Bronchial smooth muscle cell (primary cell): ENCODE measurements at places on chromosomes 2 and 18. TPM values are rescaled to one million over a fixed set of nuclear protein-coding genes. Genes with fewer than 3 reads are reported as not detected.

HOXD1 gene
- total RNA-seq = not detected in 2 replicates

DNAJC27 gene
- total RNA-seq = 3.3 and 5.4 TPM in 2 replicates

ZNF532 gene
- 29.3 and 59.4 TPM in 2 replicates for total RNA-seq

SLC40A1 gene
- 47.0 and 76.7 TPM in 2 replicates for total RNA-seq

HOXD13 gene
- not detected in 2 replicates for total RNA-seq

AOX1 gene
- total RNA-seq = 8.9 and 19.4 TPM in 2 replicates

USP37 gene
- total RNA-seq = 3.8 and 6.6 TPM in 2 replicates

KIF5C gene
- total RNA-seq = 0.16 and 0.26 TPM in 2 replicates

EN1 gene
- total RNA-seq = under 0.01 TPM in 1 of 2 replicates, not detected in the other

DSG1 gene
- total RNA-seq = not detected in 2 replicates

BIRC6 gene
- total RNA-seq = 119 and 157 TPM in 2 replicates

MERTK gene
- 0.63 and 0.86 TPM in 2 replicates for total RNA-seq

TACR1 gene
- 0.16 TPM in 1 of 2 replicates, not detected in the other for total RNA-seq

ZEB2 gene
- total RNA-seq = 38.0 and 84.7 TPM in 2 replicates

STPG4 gene
- total RNA-seq = 0.16 TPM in 1 of 2 replicates, not detected in the other

SCYGR2 gene
- not detected in 2 replicates for total RNA-seq

ANKRD36 gene
- total RNA-seq = 15.9 and 41.6 TPM in 2 replicates

SERPINB11 gene
- not detected in 2 replicates for total RNA-seq

MROH2A gene
- under 0.01 TPM in 1 of 2 replicates, not detected in the other for total RNA-seq
